ENCODE measurements at places on chromosomes 2 and 18. TPM values are rescaled to one million over a fixed set of nuclear protein-coding genes. Genes with fewer than 3 reads are reported as not detected.

DNA sequence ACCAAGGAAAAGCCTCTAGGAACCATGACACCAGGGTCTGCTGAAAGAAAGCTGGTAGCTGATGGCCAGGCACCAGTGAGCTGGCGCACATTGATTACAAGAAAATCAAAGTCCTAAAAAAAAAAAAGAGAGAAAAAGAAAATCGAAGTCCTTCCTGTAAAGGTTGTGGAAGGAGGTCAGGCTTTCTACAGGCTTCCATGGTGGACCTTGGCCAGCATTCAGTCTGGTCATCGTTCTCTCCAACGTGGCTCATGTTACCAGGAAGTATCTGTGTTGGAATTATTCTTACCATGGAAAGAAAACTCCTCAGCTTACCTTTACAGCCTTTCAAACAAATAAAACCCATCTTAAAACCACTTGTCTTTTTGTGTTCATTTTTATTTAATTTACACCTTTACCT is 65.6 kb downstream of the CYB5A start:
- DNase-seq: peak; percentile 58

DNA sequence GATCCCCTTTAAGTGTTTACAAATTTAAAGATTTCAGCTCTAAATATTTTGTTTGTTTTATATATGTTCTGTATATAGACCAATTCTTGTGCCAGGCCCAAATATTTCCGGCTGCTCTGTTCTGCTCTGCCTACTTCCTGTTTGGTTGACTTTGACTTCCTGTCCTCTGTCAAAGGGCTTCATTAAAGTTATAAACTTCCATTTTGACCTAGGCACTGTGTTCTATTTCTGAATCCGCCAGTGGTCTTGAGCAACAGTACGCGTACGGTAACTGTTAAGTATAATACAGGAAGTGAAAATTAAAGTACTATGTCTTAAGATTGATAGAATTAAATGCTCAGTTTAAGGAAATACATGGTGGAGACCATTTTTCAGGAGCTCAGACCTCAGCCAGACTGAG is 13.5 kb upstream of the REL start:
- peak; percentile 38 for DNase-seq

- peak; percentile 12 for DNase-seq
Observed at GRCh38 chr2:38098421-38099098, 22.6 kb upstream of the CYP1B1 start.

- no peak for DNase-seq
Observed at GRCh38 chr2:106618614-106619013, 131.4 kb downstream of the CD8B2 start.

- no peak for DNase-seq
Observed at GRCh38 chr2:171083451-171083850, 77.2 kb downstream of the TLK1 start.

- peak; percentile 90 for DNase-seq
Observed at GRCh38 chr2:130336877-130337734, 5.6 kb upstream of the IMP4 start.

DNA sequence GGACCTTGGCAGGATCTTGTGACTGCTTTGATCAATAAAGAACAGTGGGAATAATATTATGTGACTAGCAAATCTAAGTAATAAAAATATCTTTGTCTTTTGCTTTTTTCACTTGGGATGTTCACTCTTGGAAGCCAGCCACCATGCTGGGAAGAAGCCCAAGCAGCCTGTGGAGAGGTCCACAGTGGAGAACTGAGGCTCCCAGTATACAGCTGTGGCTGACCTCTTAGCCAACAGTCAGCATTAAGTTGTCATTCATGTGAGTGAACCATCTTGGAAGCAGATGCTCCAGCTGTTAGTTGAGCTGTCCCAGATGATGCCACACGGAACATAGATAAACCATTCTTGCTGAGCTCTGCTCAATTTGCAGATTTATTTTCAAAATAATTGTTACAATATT is 160.0 kb downstream of the OSR1 start:
- peak; percentile 25 for DNase-seq

GRCh38 chr2:127604986-127605385 is 41.0 kb upstream of the GPR17 start:
- no peak for DNase-seq

DNA sequence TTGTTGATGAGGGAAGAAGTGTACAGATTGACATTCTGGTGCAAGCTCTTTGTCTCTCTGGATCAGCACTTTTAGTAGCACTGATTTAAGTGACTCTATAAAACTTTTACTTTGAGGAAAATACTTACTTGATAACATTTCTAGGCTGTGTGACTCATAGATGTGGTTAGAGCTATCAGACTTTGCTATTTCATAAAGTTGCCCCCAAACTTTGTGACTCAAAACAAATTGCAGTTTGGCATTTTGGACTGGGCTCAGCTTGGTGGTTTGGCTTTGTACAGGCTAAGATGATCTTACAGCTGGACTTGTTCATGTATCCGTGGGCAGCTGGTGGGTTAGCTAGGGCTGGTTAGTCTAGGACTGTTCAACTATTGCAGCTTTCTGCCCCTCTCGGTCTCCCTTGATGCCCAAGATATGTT is 42.1 kb upstream of the GLS start:
- DNase-seq: no peak

GRCh38 chr2:128305555-128306080 is 13.1 kb downstream of the HS6ST1 start:
- no peak for DNase-seq

DNA sequence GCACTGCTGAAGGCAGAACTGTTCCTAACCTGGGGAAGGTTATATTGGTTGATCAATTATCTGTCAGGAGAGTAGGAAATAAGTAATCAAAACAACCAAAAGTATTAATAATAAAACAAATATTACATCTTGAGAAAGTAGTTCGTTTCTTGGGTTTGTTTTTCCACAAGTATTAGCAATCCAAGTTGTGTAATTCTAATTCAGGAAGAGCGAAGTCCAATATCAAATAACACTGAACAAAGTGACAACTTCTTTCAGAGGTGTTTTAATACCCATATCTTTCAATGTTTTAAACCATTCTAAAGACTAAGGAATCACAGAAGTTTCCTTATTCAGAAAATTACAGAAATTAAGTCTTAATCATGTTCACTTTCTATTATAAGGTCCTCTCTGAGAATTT is 34.6 kb upstream of the NFU1 start:
- no peak for DNase-seq

GRCh38 chr2:230797515-230798495 is 66.9 kb upstream of the ITM2C start:
- no peak for DNase-seq

DNA sequence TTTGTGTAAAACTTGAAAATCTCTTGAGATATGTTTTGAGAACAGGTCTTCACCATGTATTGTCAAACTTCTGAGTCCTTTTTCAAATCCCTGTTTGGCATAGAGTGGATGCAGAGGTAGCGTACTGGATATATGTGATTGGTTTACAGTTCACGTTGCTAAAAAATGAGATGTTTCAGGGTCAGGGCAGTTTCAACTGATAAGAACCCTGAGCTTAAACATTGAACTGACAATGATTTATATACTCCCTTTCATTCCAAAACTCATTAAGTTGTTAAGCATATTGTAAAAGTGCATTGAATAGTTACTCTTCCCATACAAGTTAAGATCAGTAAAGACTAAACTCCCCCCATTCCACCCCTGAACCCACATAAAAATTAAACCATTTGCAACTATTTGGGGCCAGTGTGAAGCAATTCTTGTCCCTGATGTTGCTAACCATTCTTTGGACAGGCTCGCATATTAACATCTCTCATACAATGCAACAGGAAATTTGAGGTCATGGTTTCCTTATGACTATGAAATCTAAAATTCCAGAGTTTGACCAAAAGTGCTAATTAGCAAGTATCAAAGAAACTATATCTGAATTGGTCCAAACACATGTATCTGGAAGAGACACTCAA is 470.9 kb upstream of the ACVR2A start:
- no peak for DNase-seq

DNA sequence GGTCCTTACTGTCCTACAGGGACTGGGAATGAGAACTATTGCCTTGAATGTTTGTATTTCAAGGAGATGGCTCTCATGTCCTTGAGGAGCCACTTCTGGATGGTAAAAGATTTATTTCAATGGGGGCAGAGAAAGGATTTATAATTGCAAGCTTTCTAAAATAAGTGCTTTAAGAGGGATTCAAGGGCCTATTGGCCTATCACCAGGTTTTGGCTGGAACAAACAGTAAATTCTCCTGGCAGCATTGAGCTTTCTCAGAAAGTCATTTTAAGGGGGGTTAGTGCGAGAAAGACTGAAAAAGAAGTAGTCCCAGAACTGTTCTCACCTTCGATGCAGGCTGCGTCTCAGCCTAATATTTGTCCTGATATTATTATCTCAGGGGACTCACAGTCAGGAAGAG is 29.8 kb downstream of the DPP10 start:
- DNase-seq: no peak

DNA sequence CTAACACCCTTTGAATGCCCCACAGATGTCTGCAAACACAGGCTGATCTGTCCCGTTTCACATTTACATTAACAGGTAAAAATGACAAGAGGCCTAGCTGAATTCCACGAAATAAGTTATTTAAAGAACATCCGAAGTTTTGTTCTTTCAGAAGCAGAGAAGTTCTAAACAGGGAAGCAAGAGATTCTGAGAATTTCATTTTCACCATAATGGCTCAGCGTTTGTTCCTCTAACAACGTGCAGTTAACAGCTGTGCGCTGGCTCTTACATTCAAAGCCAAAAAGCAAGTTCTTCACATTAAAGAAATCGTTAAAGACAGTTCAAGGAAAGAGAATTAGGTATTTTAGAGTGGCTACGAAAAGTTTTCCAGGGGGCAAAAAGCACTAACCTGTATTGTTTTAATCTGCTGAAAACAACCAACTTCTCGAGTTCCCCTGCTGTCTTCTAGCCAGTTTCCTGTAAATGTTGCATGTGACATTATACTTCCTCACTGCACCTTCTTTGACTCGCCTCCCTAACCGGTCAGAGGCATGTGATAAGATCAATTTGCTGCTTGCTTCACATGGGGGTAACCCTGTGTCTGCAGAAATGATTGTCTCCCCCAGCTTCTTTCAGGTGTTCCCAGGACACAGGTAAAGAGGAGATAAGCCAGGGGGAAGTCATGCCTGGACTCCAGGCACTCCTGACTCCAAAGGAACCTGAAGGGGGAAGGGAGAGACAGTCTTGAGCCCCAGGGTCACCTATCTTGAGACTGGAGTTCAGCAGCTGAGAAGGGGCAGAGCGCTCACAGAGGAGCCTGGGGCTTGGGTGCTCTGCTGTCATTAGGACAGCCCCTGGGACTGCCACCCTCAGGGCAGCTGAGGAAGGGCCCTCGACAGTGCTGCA is 36.8 kb upstream of the WIPF1 start:
- DNase-seq: no peak

DNA sequence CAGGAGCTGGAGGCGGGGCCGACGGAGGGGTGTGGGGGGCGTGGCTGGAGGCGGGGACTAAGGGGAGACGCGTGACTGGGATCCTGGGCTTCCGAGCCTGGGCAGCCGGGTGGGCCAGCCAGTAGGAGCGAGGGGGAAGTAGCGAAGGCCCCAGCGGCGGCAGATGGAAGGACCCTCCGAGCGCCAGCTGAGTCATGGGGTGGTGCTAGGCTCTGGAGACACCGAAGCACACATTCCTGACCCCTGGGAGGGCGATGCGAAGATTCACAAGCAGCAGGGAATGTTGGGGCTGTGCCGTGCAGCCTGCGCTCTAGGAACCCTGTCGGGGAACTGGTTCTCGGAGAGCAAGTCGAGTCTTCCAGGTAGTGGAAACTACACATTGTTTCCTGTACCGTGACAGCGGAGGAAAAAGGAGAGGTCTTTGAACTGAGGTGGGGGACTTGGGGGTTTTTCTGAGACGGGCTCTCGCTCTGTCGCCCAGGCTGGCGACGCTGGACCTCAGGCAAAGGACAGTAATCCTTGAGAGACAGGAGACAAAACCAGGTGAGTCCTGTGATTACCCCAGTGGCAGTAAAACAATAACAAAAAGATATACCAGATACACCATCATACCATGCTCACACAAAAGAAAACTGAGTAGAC is 650 bp upstream of the AFG3L2 start:
- DNase-seq: no peak

- no peak for DNase-seq
Observed at GRCh38 chr2:19474128-19474527, 115.7 kb upstream of the OSR1 start.

DNA sequence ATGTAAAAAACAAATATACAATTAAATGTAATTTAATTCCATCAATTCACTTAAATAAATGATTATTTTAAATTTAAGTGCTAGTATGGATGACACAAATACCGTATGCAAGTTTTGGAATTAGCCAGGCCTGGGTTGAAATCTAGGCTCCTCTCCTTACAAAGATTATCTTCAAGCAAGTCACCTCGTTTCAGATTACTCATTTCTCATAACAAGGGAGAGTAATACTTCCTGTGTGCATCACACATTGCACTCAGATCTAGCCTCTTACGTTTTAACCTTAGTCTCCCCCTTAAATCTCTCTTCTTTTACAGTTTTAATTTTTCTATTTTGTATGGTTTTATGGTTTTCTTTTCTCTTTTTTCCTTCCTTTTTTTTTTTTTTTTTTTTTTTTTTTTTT is 1475.9 kb upstream of the NXPH2 start:
- no peak for DNase-seq

- DNase-seq: no peak
Observed at GRCh38 chr2:232094883-232095282, 133.4 kb downstream of the DIS3L2 start.

GRCh38 chr2:64586883-64587481 is 62.9 kb downstream of the AFTPH start:
- DNase-seq: no peak

GRCh38 chr2:159776321-159776720 is 21.7 kb downstream of the CD302 start:
- DNase-seq: no peak

DNA sequence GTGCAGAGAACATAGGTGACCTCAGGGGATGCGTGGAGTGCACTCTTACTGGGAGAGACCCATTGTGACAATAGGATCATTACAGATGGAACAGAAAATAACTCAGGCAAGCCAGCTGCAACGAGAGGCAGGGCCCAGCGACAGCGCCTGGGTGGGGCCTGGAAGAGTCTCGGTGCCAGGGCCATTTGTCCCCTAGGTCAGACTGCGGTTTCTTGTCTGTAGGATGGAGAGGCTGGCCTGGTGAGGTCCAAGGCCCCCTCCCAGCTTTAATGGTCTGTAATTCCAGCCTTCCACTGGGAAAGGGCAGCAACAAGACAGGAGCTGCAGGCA is 208.6 kb upstream of the APCDD1 start:
- DNase-seq: no peak

DNA sequence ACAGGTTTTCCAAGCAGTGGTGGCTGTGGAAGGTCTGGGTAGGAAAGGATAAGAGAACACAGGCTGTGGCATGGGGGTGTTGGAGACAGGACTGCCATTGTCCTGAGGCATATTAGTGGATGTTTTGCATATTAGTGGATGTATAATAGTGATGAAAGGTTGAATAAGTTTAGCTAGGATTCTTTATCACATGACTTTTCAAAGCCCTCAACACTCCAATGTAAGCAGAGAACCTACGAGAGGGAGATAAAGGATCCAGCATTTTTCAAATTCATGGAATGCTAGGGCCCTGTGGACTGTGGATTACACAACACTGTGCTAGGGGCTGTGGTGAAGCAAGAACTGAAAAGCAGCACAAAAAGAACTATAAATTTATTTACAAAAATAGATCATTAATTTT is 63.2 kb downstream of the POLE4 start:
- no peak for DNase-seq

Gene SCN7A
- total RNA-seq: 6.7 TPM

Gene ASB18
- total RNA-seq: not detected

Gene IL1RN
- total RNA-seq: not detected

Gene WNT6
- 1.8 TPM for total RNA-seq

Gene FOXD4L1
- not detected for total RNA-seq

Gene RALBP1
- total RNA-seq: 182 TPM

Data from stomach (tissue), 19 donors.